Hematopoietic multipotent progenitor cell (in vitro differentiated cells): ENCODE measurements at places on chromosomes 1 and 21. TPM values are rescaled to one million over a fixed set of nuclear protein-coding genes. Genes with fewer than 3 reads are reported as not detected.
A peak's percentile ranks its signal among the peaks of the same experiment; 100 is the strongest.

GRCh38 chr1:170556917-170557316 is 25.0 kb downstream of the GORAB start:
- DNase-seq, result no peak

PTPRC gene
- total RNA-seq, result 281 TPM

SERTAD4 gene
- not detected for total RNA-seq

NSL1 gene
- total RNA-seq, result 43.9 TPM

GRCh38 chr1:2312515-2313301 is 78.6 kb downstream of the MORN1 start:
- no peak for DNase-seq

DNA sequence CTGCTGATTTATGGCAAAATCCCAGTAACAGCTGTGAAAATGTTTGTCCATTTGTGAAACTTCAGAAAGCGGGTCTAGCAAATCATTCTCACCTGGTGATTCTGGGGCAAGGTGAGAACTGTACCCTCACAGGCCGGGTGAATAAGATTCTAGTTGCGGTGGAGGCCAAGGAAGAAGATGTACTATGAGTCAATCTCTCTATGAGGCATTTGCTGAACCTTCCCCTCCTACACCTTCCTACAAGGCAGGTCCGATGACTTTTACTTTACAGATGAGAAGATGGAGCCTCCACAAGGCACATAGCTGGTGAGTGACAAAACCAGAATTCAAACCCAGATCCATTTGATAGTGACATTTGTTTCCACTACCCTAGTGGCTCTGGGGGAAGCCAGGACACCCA is 72.7 kb downstream of the BACH1 start:
- DNase-seq, result no peak

NOC2L gene
- 68.1 TPM for total RNA-seq

DNA sequence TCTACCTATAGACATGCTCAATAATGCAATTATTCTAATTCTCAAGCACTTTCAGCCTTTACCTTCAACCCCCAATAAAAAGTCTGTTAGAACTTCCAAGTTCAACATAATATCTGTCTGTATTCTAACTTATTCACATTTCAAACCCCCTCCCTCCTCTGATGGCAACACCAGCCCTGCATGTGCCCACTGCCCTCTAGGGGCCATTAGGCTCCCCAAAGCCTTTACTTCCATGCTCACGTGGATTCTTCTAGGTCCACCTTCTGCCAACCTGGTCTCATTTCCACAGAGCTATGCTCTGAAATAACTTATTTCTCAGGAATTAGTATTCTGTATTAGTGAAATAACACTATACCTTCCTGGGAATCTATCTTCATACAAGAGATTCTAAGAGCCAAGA is 22.2 kb upstream of the KPRP start:
- DNase-seq, result no peak

GRCh38 chr1:68359045-68359444 is 90.7 kb downstream of the RPE65 start:
- no peak for DNase-seq

DNA sequence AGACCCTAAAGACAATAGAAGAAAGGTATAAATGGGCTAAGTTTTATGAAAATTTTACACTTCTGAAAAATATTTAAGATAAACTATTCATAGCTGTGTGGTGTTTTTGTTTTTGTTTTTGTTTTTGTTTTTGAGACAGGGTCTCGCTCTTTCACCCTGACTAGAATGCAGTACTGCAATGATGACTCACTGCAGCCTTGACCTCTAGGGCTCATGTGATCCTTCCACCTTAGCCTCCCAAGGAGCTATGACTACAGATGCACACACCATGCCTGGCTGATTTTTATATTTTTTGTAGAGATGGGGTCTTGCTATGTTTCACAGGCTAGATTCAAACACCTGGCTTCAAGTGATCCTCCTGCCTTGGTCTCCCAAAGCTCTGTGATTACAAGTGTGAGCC is 66.6 kb downstream of the PUM1 start:
- DNase-seq, result no peak

- DNase-seq, result no peak
Observed at GRCh38 chr1:118485757-118486156, 300.7 kb upstream of the SPAG17 start.

ORC1 gene
- total RNA-seq, result 8.1 TPM

DNA sequence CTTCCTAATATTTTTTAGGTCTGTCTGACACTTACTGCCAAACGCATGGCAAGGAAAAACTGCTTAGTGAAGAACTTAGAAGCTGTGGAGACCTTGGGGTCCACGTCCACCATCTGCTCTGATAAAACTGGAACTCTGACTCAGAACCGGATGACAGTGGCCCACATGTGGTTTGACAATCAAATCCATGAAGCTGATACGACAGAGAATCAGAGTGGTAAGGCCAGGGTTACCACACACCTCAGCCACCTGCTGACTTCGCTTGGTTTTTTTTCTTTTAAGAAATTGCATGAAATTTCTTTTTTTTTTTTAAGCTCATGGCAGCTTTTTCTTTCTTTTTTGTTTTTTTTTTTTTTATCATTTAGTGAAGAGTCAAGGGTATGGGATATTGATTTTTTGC is 17.2 kb downstream of the ATP1A1 start:
- no peak for DNase-seq

- DNase-seq, result no peak
Observed at GRCh38 chr1:219566951-219567947, 45.7 kb downstream of the ZC3H11B start.

XCL2 gene
- total RNA-seq, result not detected

- no peak for DNase-seq
Observed at GRCh38 chr1:41315146-41315822, 46.0 kb upstream of the FOXO6 start.

GRCh38 chr21:43956019-43956669 is 56.0 kb upstream of the TRAPPC10 start:
- DNase-seq, result no peak

ILDR2 gene
- 0.27 TPM for total RNA-seq

TCP10L gene
- total RNA-seq, result 0.27 TPM

DNA sequence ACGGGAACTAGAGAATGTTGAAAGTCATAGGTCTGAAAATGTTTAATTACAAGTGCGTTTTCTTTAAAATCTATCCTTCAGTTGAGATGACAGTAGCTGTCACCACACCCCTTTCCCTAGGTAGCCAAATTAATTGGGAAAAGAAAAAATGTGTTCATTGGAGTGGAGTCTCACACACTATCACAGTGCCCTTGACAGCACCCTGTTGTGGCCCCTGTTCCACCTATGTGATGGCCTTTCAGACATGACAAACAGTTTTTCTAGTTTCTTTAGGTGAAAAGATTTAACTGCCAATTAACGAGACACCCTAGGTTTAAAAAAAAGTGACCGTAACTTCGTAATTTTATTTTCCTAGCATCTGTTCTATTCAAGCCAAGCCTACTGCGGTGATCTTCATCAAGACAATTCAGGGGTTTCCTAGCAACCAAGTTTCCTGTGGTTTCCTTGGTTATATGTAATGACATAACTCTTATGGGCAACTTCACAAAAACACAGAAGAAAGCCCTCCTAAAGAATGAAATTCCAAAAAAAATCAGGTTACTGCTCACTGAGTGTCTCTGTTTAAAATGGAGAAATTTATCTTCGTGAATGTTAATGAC is 298.3 kb downstream of the PDE4B start:
- DNase-seq, result no peak

DNA sequence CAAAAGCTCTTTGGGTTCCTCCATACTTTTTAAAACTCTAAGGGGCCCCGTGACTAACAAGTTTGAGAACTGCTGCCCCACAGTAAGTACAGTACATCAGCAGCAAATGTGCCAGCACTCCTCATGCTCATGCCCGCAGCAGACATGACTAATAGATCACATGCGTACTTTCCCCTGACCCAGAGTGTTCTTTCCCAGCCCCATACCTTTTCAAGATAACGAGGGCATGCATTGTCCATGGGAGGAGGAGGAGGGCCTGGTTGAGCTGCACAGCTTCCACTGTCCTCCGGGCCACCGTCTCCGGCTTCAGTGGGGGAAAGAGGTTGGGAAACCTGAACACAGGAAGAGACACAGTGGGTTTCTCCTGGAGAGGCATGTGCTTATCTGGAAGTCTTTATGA is 45.5 kb downstream of the DHRS3 start:
- DNase-seq, result no peak

SH3BGR gene
- 0.27 TPM for total RNA-seq

- DNase-seq, result no peak
Observed at GRCh38 chr1:25065795-25066238, 135.7 kb upstream of the RUNX3 start.

GRCh38 chr1:218499011-218499691 is 154.0 kb downstream of the TGFB2 start:
- DNase-seq, result no peak

FALEC gene
- total RNA-seq, result 0.27 TPM

DNA sequence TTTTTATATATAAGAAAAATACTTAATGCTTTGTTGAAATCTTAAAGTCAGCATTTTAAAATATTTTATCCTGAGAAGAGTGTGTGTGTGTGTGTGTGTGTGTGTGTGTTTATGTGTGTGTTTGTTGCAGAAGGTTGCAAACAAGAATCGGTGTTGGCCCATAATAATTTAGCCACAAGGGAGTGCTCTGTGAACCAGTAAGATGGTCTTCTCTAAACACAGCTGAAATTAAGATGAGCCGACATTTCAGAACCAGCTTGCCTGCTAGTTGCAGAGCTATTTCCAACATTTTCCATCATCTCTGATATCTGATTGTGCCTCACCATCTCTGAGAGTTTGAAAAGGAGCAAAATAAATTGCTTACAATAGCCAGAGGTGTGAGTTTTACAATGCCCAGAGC is 158.8 kb upstream of the SGIP1 start:
- DNase-seq, result no peak

AK4 gene
- total RNA-seq, result 11.6 TPM

ETV3L gene
- not detected for total RNA-seq

DNA sequence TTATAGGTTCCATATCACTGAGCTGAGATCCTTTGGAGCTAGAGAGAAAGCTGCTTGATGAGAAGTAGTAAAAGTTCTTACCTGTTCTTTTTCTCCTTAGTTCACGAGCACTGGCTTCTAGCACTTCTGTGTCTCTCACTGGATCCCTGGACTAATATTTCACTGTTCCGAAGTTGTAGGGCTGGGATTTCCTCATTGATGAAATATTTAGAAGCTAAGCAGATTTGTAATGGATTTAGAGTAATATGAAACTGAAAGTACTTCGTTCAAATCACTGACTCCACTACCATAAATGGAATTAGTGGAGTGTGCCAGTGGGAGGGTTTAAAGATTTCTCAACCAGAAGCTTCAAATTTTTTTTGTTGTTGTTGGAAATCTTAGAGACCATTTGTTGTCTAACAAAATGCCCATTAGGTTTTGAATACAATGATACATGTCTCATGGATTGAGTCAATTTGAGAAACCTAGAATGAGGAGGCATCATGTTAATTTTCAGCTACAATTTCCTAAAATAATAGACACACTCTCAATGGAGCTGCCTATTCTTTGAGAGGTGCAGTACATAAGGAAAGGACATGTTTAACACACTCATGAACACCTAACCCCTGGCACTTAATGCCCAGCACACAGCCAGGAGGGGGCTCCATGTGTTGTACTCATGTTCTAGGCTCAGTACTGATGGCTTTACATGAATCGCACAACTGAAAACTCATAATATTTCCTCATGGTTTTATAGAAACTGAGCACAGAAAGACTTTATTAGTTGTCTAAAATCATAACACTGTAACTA is at the start of gene GBP1:
Gene GBP1, minus strand, starts transcription at position 130 of the 790 bp plus-strand sequence. CDS start 1,974 bp downstream, outside the sequence.
- no peak for DNase-seq

GRCh38 chr1:7654725-7655124 is 116.4 kb upstream of the VAMP3 start:
- DNase-seq, result no peak

TMEM269 gene
- under 0.01 TPM for total RNA-seq

ZSCAN20 gene
- total RNA-seq, result 1.9 TPM

- DNase-seq, result no peak
Observed at GRCh38 chr1:79310609-79311008, 304.1 kb upstream of the ADGRL4 start.

DNA sequence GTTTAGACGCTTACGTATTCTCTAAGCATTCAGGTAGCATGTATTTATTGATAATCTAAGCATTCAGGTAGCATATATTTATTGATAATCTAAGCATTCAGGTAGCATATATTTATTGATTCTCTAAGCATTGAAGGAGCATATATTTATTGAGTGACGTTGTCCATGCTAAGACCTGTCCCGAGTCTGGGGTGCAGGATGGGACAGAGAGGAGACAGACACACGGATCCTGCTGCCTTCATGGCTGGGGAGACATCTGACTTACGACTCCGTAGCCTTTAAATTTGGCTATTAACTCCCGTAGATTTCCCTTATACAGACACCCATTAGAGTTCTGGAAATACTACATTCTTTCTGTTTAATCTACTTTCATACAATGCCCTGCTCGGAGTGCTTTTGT is 982 bp downstream of the SCCPDH start:
- DNase-seq, result no peak

ROR1 gene
- total RNA-seq, result under 0.01 TPM

MIGA1 gene
- total RNA-seq, result 4.6 TPM

DNA sequence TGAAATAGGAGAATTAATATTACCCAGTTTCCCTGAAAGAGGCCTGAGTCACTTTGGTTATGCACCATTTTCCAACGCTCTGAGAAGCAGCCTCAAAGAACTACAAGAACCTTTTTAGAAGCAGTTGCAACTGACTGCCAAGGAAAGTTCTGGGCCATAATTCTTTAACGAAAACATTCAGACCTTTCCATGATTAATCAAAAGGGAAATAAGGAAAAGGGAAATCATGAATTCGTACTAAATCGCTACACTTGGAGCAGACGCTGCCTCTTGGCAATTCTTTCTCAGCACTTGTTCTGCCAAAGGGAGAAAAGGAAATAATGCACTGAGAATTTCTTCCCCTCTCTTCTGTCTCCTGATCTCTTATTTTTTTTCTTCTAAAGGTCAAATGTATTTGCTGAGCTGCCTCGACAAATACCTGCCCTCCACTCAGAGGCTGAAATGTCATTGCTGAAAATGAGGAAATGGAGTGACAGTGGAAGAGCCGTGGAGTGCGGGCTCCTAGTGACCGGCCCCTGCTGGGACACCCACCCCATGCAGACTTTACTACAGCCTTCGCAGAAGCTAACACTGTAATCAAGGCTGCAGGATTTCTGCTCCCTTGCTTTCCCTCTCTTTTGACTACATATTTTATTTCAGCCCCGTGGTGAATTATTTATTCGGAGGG is 67.9 kb upstream of the GALNT2 start:
- no peak for DNase-seq

GRCh38 chr1:183630748-183631147 is 4.8 kb downstream of the ARPC5 start:
- no peak for DNase-seq

- DNase-seq, result peak; percentile 24
Observed at GRCh38 chr1:107142140-107142542, 1.3 kb downstream of the NTNG1 start.

DNA sequence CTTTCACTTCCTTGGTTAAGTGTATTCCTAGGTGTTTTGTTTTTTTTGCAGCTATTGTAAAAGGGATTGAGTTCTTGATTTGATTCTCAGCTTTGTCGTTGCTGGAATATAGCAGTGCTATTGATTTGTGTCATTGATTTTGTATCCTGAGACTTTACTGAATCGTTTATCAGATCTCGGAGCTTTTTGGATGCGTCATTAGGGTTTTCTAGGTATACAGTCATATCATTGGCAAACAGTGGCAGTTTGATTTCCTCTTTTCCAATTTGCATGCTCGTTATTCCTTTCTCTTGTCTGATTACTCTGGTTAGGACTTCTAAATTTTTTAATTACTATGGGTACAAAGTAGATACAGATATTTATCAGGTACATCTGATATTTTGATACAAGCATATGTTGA is 75.4 kb downstream of the SLC35A3 start:
- DNase-seq, result no peak
